Erythroblast (primary cell): ENCODE measurements at places on chromosomes 3 and 15.

- no peak for DNase-seq
These were observed 911.2 kb downstream of the MCTP2 start for GRCh38 chr15:95142531-95142930.

GRCh38 chr15:60391722-60392315 is 6.0 kb downstream of the ANXA2 start:
- DNase-seq: no peak

GRCh38 chr15:101006931-101007691 is 88.0 kb downstream of the LRRK1 start:
- DNase-seq: peak; percentile 69

GRCh38 chr3:104911376-104911775 is 455.3 kb upstream of the ALCAM start:
- DNase-seq: no peak

DNA sequence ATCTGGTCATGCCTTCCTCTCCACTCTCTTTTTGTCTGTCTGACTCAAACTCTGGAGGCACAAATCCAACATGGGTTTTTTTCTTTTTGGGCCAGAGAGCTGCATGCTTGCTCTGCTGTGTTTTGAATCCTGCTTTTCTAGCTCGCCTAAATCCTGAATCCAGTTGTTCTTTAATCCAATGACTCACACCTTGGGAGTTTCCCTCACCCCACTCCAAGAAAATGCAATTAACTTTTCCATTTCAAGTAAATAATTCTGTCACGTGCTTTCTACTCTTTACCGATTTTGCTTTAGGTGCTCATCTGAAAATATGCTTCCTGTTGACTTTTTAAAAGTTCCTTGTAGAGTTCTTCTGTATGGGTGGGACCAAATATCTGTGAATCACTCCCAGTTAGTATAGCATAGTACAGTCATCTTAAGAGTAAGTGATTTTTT is 47.6 kb downstream of the SLMAP start:
- DNase-seq: peak; percentile 35

- no peak for DNase-seq
These were observed 768.5 kb upstream of the CFAP20DC start for GRCh38 chr3:59818033-59818918.

DNA sequence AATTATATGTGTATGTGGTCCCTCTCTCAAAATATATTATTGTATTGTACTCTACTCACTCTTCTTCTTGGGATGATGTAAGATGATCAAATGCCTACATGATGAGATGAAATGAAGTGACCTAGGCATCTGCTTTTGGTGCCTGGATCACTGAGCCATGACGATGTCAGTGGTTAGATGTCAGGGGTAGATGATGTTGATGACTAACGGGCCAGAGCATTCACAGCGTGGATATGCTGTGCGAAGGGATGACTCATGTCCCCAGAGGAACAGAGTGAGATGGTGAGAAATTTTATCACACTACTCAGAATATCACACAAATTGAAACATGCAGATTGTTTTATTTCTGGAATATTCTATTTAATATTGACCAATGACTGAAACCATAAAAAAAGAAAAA is 233.9 kb upstream of the CADM2 start:
- DNase-seq: no peak

DNA sequence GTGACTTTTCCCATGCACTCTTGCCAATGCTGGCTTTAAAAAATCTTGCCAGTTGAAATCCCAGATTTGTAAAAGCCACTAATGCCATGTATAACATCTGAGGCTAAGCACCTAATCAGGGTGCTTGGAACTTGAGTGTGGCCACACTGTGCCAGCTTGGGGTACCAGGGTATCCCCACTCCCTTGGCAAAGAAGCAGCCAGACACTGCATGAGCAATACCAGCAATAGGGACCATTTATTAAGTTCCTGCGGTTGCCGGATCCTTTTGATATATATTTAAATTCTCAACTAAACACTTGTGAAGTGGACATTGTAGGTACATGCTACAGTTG is 2.2 kb upstream of the RHCG start:
- DNase-seq: no peak

GRCh38 chr3:186841620-186842019 is 890 bp upstream of the ADIPOQ start:
- no peak for DNase-seq

GRCh38 chr3:177426878-177427495 is 229.7 kb upstream of the TBL1XR1 start:
- no peak for DNase-seq

DNA sequence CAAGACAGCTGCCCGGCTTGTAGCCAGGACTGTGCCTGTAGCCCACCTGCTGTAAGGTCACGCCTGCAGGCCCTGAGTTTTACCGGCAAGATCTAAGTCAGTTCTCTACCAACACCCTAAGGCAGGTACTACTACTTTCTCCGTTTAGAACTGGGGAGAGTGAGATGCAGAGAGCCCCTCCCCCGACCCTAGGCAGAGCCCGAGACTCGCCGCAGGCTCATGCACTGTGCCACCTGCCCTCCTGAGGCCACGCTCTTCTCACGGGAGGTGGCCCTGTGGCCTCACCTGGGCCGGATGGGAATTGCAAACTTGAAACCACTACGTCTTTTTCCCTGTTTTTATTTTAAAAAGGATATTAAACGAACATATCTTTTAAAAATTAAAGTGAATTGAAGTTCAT is 36.9 kb upstream of the PCSK6 start:
- no peak for DNase-seq

DNA sequence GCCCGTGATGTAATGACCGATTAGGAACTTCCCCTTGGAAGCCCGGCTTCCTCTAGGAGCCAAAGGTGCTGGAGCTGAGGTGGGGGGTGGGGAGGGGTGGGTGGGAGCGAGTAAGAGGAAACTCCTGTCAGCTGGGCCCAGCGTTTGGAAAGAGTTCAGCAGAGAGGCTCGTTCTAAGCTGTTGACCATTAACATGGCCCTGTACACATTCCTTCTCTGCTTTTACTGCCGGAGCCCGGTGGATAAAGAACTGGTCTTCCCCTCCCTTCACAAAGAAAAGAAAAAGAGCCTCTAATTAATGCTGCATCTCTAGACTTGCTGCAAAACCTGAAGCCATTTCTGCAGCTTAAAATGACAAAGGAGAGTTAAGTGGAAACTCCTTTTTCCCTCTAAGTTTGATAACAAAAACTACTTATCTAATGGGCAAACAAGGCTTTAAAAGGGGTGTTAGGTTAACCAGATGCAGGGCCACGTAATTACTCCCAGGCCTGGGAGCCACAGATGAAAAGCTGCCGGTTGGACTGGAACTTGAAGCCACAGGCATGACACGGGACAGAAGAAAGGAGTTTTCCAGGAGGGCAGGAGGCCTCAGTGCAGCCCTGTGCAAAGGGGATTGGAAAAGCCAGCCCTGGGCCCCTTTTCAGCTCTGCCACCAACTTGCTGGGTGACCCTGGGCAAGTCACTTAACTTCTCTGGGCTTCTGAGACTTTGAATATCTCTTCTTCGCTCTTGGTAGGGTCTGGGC is 71.3 kb downstream of the SMAD6 start:
- DNase-seq: peak; percentile 10

DNA sequence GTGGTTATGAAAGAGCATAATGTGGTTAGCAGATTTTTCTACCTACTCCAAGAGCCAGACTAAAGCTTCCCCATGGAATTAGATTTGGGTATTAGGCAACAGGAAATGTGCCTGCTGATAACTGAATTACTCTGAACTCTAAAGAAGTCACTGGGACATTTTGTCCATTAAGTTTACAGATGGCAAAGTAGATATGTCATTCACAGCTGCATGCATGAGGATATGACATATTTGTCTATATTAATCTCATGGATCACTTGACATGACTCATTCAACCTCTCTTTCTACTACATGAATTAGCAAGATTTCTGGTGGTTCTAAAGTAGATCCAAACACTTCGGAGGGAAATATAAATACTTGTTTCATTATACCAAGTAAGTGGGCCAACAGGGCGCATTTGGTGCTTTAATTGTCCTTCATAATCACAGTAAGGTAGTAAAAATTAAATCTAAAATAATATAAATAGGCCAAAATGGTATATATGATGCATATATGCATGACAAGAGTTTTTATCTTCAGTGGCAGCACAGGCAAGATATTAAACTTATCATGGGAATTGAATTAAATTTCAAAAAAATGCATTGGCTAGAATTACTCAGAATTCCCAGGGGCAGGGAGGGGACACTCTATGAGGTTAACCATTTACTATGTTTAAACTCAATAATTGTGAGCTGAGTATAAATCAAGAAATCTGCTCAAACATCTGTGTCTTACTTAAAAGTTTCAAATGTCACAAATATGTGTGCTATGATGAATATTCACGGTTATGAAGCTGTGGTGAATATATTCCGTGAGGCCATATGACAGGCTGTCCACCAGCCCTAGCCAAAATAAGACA is 365.3 kb upstream of the KCNMB2 start:
- DNase-seq: peak; percentile 84

DNA sequence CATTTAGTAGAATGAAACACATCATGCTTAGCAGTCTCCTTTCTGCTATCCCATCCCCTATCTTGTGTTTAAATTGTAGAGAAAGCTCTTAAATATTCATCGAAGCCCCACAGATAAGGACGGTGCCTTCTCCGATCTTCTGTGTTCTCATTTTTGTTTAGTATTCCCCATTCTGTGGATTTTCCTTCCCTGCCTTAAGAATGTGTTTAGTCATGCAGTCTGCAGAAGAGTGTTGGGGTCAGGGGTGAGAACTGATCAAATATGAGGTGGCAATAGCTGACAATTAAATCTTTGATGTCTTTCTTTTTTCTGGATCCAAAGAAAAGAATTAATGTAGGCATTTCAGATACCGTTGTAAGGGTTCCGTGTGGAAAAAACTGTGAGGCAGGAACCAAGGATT is 9.3 kb upstream of the ANKUB1 start:
- no peak for DNase-seq

DNA sequence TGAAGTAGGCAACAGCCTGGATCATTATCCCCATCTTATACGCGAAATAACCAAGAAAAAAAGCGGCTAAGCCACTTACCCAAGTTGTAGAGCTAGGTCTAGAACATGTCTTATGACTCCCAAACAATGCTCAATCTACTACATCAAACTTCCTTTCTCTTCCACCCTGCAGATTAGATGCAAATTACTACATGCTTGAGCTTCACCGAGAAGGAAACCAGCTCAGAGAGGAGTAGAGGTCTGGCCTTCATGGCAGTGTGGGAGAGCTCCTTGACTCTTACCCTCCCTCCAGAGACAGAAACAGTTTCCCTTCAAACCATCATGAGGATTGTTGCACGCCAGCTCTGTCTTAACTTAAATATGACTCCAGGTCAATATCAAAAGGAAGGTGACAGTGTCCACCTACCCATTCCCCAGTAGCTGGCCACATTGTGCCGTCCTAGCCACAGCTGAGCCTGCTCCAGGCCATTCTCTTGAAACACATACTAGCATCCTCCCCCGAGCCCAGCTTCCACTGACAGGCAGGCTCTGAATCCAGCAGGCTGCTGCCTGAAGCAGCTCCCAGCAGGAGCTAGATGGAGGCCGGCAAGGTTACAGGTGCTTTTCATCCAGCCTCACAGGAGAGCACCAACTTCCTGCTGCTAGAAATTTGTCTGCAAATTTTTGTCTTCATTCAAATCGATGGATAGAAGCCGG is 56.8 kb downstream of the CPN2 start:
- DNase-seq: no peak

DNA sequence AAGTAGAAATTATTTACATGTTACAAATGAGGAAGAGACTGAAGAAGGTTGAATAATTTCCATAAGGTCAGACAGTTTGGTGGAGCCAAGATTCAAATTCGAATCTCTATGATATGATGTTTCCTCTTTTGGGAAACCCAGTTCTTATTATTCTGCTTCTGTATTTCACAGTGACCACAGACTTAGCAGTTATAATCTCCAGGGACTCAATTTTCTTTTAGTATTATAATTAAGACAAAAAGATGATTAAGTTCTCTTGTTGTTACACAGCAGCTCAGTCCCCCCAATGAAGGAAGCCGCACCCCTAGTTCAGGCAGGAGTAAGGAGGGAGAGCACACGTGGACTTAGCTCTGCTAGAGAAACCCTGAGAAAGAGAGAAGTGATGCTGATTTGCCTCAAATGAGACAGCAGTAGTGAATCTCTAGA is 130.6 kb downstream of the CCNL1 start:
- DNase-seq: no peak

DNA sequence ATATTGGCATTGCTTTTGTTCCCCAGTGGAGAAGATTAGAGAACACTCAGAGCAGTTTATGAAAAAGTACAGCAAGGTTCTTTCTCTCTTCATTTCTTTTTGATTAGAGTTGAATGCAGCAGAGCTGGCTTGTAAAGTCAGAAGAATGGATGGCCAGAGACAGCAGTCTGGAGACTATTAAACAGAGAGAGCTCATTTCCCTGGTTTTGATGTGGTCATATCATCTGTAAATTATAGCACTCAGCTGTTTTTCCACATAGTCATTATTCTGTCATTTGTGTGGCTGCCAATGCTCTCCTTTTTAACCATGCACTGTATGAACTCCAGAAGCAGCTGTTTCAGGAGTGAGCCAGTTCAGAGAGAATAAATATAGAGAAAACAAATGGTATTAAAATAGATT is 177.4 kb upstream of the CRBN start:
- no peak for DNase-seq

- DNase-seq: no peak
These were observed 90.8 kb upstream of the CMC1 start for GRCh38 chr3:28150465-28151206.

DNA sequence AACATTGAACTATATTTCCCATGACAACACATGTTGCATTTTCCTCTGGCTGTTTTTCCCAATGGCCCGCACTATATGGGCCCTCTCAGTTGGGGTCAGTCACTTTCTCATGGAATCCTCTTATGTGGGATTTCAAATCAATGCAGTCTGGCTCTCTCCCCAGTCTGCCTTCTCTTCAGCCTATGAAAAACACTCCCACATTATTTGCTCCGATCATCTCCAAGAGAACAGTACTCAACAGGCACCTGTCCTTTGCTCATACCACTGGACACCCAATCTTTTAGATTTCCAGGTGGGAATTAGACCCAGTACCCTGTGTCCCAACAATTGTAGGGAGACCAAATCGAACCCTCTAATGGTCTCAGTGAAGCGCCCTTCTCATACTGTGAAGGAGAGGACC is 251.3 kb downstream of the THSD4 start:
- DNase-seq: no peak

- no peak for DNase-seq
These were observed 20.3 kb downstream of the PDZRN3 start for GRCh38 chr3:73604451-73604850.
